ENCODE measurements at places on chromosomes 2 and 18. TPM values are rescaled to one million over a fixed set of nuclear protein-coding genes. Genes with fewer than 3 reads are reported as not detected.

ANKAR gene
- total RNA-seq: 11.6 TPM

MROH2A gene
- total RNA-seq: not detected

PROM2 gene
- total RNA-seq: 0.19 TPM

C18orf54 gene
- 3.9 TPM for total RNA-seq

CAVIN2 gene
- total RNA-seq: 17.4 TPM

CFAP53 gene
- 0.37 TPM for total RNA-seq

SERPINB3 gene
- total RNA-seq: not detected

SIX2 gene
- 0.75 TPM for total RNA-seq

MRPS9 gene
- 22.6 TPM for total RNA-seq

AKAIN1 gene
- total RNA-seq: not detected

ATAD2B gene
- 14.1 TPM for total RNA-seq

IGFBP2 gene
- total RNA-seq: 807 TPM

ZNF892 gene
- total RNA-seq: 3.0 TPM

MAP3K19 gene
- total RNA-seq: not detected

GPBAR1 gene
- total RNA-seq: not detected

TUBA3E gene
- not detected for total RNA-seq

TCF4 gene
- 122 TPM for total RNA-seq

ZNF804A gene
- total RNA-seq: 0.25 TPM

BMP10 gene
- total RNA-seq: not detected

CYBRD1 gene
- total RNA-seq: 250 TPM

REG3A gene
- not detected for total RNA-seq

DQX1 gene
- total RNA-seq: 0.12 TPM

MOCOS gene
- 2.9 TPM for total RNA-seq

GPR17 gene
- not detected for total RNA-seq

ALPI gene
- not detected for total RNA-seq

PLGLB2 gene
- total RNA-seq: 0.87 TPM

PLEKHH2 gene
- 1.9 TPM for total RNA-seq

SCYGR5 gene
- not detected for total RNA-seq

POTEJ gene
- not detected for total RNA-seq

LRRC30 gene
- not detected for total RNA-seq

CAPN14 gene
- 0.12 TPM for total RNA-seq

PRKD3 gene
- 61.2 TPM for total RNA-seq

OSBPL6 gene
- 0.53 TPM for total RNA-seq

ELOA2 gene
- not detected for total RNA-seq

GKN1 gene
- not detected for total RNA-seq

MEIS1 gene
- total RNA-seq: 76.1 TPM

ALLC gene
- not detected for total RNA-seq

CNDP1 gene
- total RNA-seq: not detected

FNDC4 gene
- 87.1 TPM for total RNA-seq

NT5DC4 gene
- total RNA-seq: not detected

IFT172 gene
- total RNA-seq: 34.1 TPM

Data from aortic smooth muscle cell (primary cell).